ENCODE measurements at places on chromosomes 11 and 22.

- peak; percentile 48 for DNase-seq
Measured at GRCh38 chr11:90288212-90288821, 65.5 kb upstream of the CHORDC1 start.

DNA sequence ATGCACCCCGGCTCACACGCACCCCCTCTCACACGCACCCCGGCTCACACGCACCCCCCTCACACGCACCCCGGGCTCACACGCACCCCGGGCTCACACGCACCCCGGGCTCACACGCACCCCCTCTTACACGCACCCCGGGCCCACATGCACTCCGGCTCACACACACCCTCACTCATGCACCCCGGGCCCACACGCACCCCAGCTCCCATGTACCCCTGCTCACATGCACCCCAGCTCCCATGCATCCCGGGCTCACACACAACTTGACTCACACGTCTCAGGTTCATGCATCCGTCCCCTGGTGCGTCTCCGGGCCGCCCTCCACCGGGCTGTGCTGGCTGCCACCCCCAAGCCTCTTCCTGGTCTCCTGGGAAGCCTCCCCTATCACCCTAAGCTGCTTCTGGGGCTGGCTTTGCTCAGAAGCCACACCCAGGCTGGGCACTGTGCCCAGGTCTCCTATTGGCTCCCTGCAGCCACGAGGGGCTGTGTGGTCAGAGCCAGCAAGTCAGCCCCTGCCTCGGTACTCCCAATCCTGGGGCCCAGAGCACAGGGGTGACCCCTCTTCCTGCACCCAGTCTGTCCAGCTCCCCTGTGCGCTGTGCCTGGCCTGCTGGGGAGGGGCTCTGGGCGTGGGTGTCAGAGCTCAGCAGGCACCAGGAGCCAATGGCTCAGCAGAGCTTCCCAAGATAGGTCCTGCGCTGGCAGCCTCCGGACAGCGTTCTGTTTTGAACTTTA, 16.9 kb downstream of the TSPAN4 start:
- peak; percentile 80 for DNase-seq

- no peak for DNase-seq
Measured at GRCh38 chr11:77175869-77176539, 48.0 kb downstream of the MYO7A start.

GRCh38 chr22:48084041-48084728, 1321.7 kb downstream of the TBC1D22A start:
- no peak for DNase-seq

GRCh38 chr11:14713496-14714244, 70.1 kb downstream of the PDE3B start:
- DNase-seq, result no peak

DNA sequence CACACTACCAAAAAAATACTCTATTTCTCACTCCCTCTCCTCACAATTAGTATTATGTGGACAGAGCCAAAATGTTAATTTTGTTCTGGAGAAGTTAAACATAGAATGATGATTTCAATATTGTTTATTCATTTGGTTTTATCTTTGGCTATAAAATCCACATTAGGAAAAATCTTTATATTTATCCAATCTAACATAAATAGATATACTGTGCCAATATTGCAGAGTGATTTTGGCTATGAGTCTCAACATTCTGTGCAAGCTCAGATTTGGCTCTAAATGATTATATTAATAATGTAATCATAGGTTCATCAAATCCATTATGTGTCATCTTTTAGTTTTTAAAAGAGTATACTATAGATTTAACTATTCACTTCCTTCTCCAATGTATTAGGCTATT, 667.5 kb upstream of the CHORDC1 start:
- DNase-seq, result no peak

GRCh38 chr11:134124660-134125451, 56.0 kb downstream of the JAM3 start:
- no peak for DNase-seq

DNA sequence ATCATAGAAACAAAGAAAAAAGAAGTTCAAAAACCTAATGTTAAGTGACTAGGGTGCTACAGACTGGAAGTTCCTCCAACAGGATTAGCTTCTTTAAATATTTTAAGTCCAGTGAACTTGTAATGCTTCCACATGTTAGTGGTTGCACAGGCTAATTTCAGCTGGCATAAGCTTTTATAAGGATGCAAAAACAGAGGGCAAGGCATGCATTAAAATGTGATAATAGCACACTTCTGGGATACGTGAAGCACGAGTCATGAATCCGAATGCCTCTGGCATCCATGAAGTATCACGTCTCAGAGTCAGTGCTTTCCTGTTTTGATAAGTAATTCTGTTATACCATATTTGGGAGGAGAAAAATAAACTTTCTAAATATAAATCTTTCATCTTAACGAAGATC, 106.8 kb downstream of the DCDC1 start:
- peak; percentile 56 for DNase-seq

- no peak for DNase-seq
Measured at GRCh38 chr11:33540946-33541915, 159.4 kb downstream of the C11orf91 start.

DNA sequence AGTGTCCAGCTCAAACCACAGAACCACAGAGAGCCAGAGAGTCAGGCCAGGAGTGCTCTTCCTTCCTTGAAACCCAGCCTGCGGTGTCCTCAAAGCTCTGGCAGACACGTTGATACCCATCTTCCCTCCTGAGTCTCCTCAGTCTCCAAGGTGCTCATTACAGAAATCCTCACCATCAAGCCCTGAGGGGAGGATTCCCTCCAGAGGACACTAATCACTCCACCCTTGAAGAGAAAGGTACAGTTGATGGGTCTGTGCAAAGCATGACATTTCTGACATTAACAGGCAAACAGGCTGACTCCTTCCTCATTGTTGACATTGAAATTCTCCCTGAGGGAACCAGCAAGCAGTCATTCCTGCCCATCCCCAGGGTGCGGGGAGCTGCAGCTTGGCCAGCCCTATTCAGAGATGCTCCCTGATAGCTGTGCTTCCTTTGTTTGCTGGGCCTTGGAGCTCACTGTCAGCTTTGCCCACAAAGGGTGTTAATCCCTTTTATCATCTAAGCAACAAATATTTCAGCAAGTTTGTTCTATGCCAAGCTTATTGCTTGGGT, 101.7 kb upstream of the CSNK2A3 start:
- DNase-seq, result peak; percentile 46

- DNase-seq, result no peak
Measured at GRCh38 chr11:123382555-123383074, 47.5 kb upstream of the GRAMD1B start.

DNA sequence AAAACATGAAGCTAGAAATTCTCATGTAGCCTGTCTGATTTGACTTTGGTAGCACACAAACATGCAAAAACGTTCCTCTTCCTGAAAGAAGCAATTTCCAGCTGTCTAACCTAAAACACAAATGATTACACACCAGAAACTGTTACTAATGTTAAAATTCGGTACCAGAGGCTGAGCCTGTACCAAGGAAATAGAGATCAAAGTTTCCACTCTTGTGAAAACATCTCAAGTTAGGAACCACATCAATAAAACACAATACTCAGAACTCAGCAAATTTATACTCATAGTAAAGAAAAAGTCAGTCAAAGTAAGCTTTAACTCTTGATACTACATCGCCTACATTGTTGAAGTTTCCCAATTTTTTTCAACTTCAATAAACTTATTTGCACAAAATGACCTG, 107.8 kb downstream of the FCHSD2 start:
- no peak for DNase-seq

GRCh38 chr11:133269267-133269666, 263.0 kb downstream of the OPCML start:
- no peak for DNase-seq

GRCh38 chr11:7910286-7910788, 20.7 kb downstream of the OR10A6 start:
- peak; percentile 49 for DNase-seq

GRCh38 chr22:50717709-50718351, 20.2 kb upstream of the ACR start:
- DNase-seq, result no peak

- no peak for DNase-seq
Measured at GRCh38 chr11:93817426-93818348, 32.7 kb downstream of the VSTM5 start.

- DNase-seq, result peak; percentile 71
Measured at GRCh38 chr11:30488304-30488998, 97.7 kb downstream of the MPPED2 start.

GRCh38 chr11:67345920-67346819, 7.2 kb downstream of the POLD4 start:
- DNase-seq, result peak; percentile 96

GRCh38 chr11:117838901-117839300, 14.4 kb upstream of the FXYD2 start:
- no peak for DNase-seq

GRCh38 chr22:30427871-30428270, 2.3 kb downstream of the MTFP1 start:
- no peak for DNase-seq

GRCh38 chr11:70538641-70539359, 140.5 kb downstream of the CTTN start:
- no peak for DNase-seq

DNA sequence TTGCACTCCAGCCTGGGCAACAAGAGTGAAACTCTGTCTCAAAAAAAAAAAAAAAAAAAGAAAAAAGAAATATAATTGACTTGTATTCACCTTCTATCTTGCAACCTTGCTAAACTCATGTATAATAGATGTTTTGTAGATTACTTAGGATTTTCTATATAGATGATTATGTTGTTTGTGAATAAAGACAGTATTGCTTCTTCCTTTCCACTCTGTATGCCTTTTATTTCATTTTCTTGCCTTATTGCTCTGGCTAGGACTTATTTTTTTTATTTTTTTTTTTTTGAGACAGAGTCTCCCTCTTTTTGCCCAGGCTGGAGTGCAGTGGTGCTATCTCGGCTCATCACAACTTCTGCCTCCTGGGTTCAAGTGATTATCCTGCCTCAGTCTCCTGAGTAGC, 29.7 kb upstream of the SOX10 start:
- no peak for DNase-seq

DNA sequence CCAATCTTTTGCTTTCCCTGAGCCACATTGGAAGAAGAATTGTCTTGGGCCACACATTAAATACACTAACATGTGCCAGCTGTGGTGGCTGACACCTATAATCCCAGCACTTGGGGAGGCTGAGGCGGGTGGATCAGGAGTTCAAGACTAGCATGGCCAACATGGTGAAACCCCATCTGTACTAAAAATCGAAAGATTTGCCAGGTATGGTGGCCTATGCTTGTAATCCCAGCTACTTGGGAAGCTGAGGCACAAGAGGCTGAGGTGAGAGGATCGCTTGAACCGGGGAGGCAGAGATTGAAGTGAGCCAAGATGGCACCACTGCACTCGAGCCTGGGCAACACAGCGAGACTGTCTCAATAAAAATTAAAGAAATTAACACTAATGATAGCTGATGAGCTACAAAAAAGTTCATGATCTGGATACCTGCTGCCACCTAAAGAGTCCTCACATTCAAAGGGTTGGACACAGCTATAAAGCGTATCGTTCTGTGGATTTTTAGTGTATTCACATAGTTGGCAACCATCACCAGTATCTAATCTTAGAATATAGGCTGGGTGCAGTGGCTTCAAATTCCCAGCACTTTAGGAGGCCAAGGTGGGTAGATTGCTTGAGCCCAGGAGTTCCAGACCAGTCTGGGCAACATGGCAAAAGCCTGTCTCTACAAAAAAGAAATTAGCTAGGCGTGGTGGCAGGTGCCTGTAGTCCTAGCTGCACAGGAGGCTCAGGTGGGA, 3.4 kb upstream of the LDHC start:
- peak; percentile 36 for DNase-seq

DNA sequence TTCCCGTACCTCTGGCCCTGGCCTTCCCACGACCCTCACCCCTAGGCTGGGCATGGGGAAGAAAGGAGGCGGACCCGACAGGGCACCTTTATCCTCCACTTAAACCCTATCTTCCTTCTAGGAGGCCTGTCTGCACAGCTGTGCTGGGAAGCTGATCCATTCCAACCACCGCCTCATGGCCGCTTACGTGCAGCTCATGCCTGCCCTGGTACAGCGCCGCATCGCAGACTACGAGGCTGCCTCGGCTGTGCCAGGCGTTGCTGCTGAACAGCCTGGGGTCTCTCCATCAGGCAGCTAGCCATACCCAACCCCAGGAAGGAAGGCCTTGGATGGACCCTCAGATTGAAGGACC, 599 bp downstream of the TIMM10B start:
- DNase-seq, result peak; percentile 29

DNA sequence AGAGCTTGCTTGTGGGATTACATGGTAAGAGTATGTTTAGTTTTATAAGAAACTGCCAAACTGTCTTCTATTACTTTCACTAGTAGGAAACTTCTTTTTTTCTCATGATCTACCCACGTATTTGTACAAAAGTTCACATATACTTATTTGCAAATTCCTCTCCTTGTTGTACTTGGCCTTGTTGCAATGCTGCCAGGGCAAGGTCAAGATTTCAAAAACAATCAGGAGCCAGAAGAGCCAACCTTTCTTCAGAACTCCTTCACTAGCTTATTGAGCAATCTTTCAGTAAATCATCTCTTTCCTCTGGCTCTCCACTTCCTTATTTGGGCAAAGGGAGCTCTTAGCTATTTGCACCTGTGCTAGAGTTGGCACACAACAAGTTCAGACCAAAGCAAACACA, 9.7 kb downstream of the SRSF8 start:
- peak; percentile 61 for DNase-seq

DNA sequence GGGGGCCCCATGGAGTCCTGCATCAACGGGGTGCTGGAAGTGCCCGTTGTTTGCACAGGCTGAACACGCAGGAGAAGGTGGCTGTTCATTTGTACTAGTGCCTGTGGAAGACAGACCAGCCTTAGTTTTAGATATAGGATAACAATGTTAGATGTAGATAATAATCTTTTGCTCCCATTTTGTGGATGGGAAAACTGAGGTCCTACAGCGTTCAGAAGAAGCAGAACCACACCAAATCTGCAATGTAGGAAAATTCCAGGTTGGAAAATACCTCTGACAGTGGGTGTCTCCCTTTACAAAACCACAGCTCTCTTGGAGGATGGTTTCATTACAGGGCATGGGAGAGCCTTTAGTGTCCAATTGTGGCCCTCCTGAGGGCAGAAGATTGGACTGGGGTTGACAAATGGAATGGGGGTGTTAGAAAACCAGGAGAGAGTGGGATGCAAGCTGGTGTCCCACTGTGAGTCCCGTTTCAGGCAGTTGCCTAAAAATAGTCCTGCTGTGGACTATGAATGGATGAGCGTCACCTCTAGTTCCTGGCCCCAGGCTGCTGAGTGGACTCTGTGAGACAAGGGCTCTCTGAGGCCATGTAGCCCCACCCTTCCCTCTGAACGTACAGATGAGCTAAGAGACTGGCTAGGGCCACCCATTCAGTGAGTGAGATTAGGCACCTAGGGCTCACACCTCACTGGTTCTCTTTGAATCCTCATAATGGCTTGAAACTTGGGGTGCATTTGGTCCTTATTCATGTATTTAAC, 508.8 kb downstream of the MN1 start:
- DNase-seq, result peak; percentile 7

Measured in epithelial cell of esophagus (primary cell).